ENCODE measurements at places on chromosomes 16 and 17. TPM values are rescaled to one million over a fixed set of nuclear protein-coding genes. Genes with fewer than 3 reads are reported as not detected.
A peak's percentile ranks its signal among the peaks of the same experiment; 100 is the strongest.

Gene FBXW10B
- total RNA-seq, result 8.3 TPM

Gene KCNH6
- total RNA-seq, result 39.4 TPM

Gene NXPH3
- total RNA-seq, result 0.83 TPM

Gene KRT40
- total RNA-seq, result not detected

Gene DHRS7C
- not detected for total RNA-seq

Gene COPZ2
- total RNA-seq, result 27.2 TPM

DNA sequence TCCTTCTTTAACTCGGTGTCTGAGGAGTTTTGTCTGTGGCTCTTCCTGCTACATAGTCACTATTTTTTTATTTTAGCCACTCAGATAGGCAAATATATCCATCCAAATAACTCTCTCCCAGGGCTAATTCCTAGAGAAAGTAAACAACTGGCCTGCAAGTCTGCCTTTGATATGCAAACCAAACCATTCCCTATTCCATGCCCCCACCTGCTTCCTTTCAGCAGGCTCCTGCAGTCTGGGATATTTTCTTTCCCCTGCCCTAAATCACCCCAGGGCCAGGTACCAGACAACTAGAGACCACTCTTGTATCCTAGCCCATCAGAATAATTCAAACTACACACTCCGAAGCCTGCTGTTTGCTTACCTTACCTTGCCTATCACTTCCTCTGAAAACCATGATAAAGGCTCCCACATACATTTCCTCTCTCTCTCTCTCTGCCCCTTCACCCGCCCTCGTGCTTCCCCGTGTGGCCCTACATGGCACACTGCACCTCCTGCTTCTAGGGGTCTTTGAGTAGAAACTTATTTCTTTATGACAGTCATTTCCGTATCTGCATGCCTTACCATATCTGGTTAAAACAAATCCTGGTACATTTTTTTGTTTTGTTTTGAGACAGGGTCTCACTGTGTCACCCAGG lies 8.3 kb downstream of the CD300H start:
- H3K27ac ChIP-seq, result no peak overlapping the region
- H3K4me1 ChIP-seq, result no peaks in the 10 kb centered on the region
- DNase-seq, result no peak

- no peak for DNase-seq
- H3K27ac ChIP-seq, result no peak overlapping the region
- no peaks in the 10 kb centered on the region for H3K36me3 ChIP-seq
- no peaks in the 10 kb centered on the region for H3K4me1 ChIP-seq
- no peak overlapping the region for H3K4me3 ChIP-seq
- H3K27me3 ChIP-seq, result no peaks in the 10 kb centered on the region
These were observed 4.5 kb downstream of the CCL18 start for GRCh38 chr17:36068524-36068923.

DNA sequence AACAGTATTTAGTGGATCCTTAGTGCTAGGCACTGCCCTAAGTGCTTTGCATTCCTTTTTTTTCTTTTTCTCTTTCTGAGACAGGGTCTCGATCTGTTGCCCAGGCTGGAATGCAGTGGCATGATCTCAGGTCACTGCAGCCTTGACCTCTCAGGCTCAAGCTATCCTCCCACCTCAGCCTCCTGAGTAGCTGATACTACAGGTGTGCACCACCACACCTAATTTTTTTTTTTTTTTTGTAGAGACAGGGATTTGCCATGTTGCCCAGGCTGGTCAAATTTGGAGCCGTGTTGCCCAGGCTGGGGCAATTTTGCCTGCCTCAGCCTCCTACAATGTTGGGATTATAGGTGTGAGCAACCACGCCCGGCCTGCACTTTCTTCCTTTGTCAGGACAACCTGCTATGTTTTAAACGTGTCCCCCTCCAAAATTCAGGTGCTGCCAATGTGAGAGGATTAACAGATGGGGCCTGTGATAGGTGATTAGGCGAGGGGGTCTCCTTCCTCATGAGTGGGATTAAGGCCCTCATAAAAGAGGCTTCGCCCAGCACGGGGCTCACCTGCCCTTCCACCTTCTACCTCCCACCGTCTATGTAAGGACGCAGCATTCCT lies 5.4 kb downstream of the NQO1 start:
- H3K27me3 ChIP-seq, result no peaks in the 10 kb centered on the region
- no peak overlapping the region for H3K27ac ChIP-seq
- H3K4me3 ChIP-seq, result no peak overlapping the region

- no peaks in the 10 kb centered on the region for H3K36me3 ChIP-seq
- H3K4me1 ChIP-seq, result no peaks in the 10 kb centered on the region
- H3K27me3 ChIP-seq, result no peaks in the 10 kb centered on the region
These were observed 8.8 kb downstream of the SNRNP25 start for GRCh38 chr16:62283-62967.

- H3K4me3 ChIP-seq, result no peak overlapping the region
- H3K27ac ChIP-seq, result peak overlapping the region; percentile 58
- peaks cover 27% of the 10 kb centered on the region for H3K4me1 ChIP-seq
- DNase-seq, result no peak
These were observed 13.2 kb downstream of the HIC1 start for GRCh38 chr17:2068031-2068518.

GRCh38 chr17:17028878-17029535 lies 13.2 kb upstream of the MPRIP start:
- no peaks in the 10 kb centered on the region for H3K27me3 ChIP-seq
- H3K36me3 ChIP-seq, result no peaks in the 10 kb centered on the region
- DNase-seq, result no peak
- H3K27ac ChIP-seq, result peak overlapping the region; percentile 83
- no peaks in the 10 kb centered on the region for H3K4me1 ChIP-seq

DNA sequence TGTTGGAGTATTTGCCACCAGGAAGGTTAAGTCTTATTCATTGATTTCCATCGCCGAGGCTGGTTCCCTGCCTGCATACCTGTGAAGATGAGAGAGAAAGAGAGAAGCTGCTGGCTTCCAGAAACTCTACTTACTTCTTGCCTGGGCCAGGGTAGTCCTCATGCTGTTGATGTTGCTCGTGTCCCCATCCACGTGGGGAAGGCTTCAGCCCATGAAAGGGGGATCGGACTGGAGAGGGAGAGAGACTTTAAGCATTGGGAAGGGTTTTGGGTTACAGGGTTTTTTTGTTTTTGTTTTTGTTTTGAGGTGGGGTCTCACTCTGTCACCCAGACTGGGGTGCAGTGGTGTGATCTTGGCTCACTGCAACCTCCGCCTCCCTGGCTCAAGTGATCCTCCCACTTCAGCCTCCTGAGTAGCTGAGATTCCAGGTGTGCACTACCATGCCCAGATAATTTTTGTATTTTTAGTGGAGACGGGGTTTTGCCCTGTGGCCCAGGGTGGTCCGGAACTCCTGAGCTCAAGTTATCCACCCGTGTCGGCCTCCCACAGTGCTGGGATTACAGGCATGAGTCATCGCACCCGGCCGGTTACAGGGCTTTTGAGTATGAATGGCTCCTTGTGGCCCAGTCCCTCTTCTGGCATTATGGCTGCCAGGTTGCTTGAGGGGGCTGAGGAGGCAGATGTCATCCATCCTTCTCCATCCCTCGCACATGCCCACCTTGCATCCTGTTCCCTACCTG lies 26.6 kb downstream of the ITGB3 start:
- no peaks in the 10 kb centered on the region for H3K36me3 ChIP-seq
- no peak overlapping the region for H3K4me3 ChIP-seq
- peak overlapping the region; percentile 72 for H3K27ac ChIP-seq
- no peak for DNase-seq
- no peaks in the 10 kb centered on the region for H3K27me3 ChIP-seq

GRCh38 chr16:11211061-11211976 lies 44.7 kb downstream of the SOCS1 start:
- H3K4me3 ChIP-seq, result no peak overlapping the region
- peaks cover under 1% of the 10 kb centered on the region for H3K4me1 ChIP-seq
- no peak overlapping the region for H3K27ac ChIP-seq

GRCh38 chr16:27768651-27769272 lies 218.8 kb downstream of the KATNIP start:
- H3K27me3 ChIP-seq, result no peaks in the 10 kb centered on the region
- DNase-seq, result no peak
- no peak overlapping the region for H3K4me3 ChIP-seq
- H3K27ac ChIP-seq, result no peak overlapping the region
- no peaks in the 10 kb centered on the region for H3K36me3 ChIP-seq

GRCh38 chr17:41063449-41063848 lies 2.2 kb downstream of the KRTAP2-4 start:
- H3K36me3 ChIP-seq, result no peaks in the 10 kb centered on the region
- no peaks in the 10 kb centered on the region for H3K4me1 ChIP-seq
- H3K27me3 ChIP-seq, result no peaks in the 10 kb centered on the region
- no peak for DNase-seq

- no peaks in the 10 kb centered on the region for H3K27me3 ChIP-seq
- no peak for DNase-seq
- H3K27ac ChIP-seq, result no peak overlapping the region
These were observed 31.3 kb downstream of the ASIC2 start for GRCh38 chr17:33261820-33262219.

DNA sequence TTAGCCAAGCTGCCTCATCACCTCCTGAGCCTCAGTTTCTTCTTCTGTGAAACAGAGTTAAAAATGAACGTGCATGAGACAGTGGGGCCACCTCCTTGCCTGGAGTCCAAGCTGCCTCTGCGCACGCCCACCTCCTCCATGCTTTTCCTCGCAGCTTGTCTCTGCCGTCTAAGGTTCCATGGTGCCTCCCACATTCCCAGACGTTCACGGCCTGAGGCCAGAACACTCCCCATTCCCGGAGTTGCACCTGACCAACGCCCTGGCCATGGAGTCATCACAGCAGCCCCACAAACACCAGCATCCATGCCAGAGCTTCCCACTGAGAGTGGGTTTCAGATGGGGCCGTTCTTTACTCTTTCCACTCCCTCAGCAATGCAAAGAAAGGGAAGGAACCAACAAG lies 183.0 kb upstream of the FOXF1 start:
- no peaks in the 10 kb centered on the region for H3K36me3 ChIP-seq
- no peaks in the 10 kb centered on the region for H3K27me3 ChIP-seq
- H3K4me3 ChIP-seq, result no peak overlapping the region
- peaks cover 2% of the 10 kb centered on the region for H3K4me1 ChIP-seq
- DNase-seq, result no peak

GRCh38 chr17:59512844-59513385 lies 52.5 kb upstream of the DHX40 start:
- no peak for DNase-seq
- no peak overlapping the region for H3K27ac ChIP-seq
- no peak overlapping the region for H3K4me3 ChIP-seq
- H3K4me1 ChIP-seq, result no peaks in the 10 kb centered on the region

DNA sequence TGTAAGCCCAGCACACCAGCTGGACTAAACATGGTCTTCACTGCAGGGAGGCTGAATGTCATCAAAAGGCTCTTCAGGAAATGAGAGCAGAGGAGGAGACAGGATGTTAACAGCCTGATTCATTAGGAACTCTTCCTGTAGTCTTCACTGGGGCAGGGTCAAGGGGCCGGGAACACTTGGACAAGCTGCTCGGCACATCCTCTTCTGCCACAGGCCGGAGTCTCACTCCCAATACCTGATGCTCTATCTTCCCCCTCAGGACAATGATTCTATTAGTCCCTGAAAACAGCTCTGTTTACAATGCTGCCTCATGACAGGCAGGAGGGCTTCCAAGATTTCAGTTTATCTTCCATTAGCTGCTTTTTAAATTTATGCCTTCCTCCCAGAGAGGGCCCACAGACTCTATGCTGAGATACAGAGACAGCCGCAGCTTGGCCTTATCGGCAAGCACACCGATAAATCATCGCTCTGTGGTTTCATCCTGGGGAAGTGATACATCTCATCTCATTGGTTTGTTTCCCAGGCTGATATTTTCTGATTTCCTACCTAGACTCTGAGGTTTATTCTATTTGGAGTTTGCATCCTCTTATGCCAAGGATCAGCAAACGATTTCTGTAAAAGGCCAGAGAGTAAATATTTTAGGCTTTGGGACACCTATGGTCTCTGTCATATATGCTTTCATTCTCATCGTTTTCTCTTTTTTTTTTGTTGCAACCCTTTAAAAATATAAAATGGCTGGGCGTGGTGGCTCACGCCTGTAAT lies 214.0 kb upstream of the ASIC2 start:
- no peak overlapping the region for H3K4me3 ChIP-seq
- H3K36me3 ChIP-seq, result no peaks in the 10 kb centered on the region
- no peaks in the 10 kb centered on the region for H3K27me3 ChIP-seq
- no peak overlapping the region for H3K27ac ChIP-seq
- H3K4me1 ChIP-seq, result no peaks in the 10 kb centered on the region

DNA sequence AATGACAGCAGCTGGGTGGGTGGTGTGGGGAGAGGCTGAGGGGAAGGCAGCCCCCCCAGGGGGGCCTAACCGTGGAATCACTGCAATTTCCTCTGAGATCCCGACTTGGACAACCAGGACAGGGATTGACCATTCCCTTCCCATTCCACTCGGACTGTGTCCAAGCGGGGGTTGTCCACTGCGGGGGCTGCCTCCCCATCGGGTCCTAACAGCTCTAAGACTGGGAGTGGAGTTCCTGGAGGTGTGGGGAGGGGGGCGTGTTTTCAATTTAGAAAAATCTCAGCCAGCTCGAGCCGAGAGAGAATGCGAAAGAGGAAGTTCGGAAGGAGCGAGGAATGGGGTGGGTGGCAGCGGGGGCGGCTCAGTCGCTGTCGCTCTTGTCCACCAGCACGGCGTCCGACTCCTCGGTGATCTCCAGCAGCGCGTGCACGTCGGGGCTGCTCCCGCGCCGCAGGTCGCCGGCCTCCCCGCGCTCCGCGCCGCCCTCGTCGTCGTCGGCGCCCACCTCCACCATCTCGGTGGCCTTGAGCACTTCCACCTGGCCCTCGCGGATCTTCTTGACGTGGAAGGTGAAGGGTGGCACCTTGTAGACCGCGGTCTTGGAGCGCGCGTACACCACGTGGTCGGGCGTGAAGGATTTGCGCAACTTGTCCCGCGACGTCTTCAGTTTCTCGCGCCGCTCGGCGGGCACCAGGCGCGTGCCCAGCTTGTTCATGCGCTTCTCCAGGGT lies 16.2 kb upstream of the STAT3 start:
- no peak overlapping the region for H3K27ac ChIP-seq
- peaks cover 9% of the 10 kb centered on the region for H3K36me3 ChIP-seq
- no peak overlapping the region for H3K4me3 ChIP-seq
- no peak for DNase-seq
- peaks cover 56% of the 10 kb centered on the region for H3K4me1 ChIP-seq

DNA sequence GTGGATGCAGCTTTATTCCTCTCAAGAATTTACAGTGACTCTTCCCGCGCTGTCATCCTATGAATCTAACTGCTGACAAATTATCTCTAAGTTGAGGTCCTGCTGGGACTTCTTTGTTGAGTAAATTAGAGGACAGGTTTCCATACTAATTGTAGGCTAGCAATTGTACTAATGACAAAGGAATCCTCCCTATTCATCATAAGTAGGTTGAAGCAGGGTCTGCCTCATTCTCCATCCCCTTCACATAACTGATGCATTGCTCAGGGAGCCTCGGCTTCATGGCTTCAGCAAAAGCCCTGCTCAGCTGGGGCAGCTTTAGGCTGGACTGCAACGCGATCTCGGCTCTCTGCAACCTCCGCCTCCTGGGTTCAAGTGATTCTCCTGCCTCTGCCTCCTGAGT lies 83.1 kb upstream of the IRX6 start:
- no peak overlapping the region for H3K27ac ChIP-seq
- no peaks in the 10 kb centered on the region for H3K36me3 ChIP-seq
- no peaks in the 10 kb centered on the region for H3K27me3 ChIP-seq
- H3K4me3 ChIP-seq, result no peak overlapping the region

- no peak overlapping the region for H3K4me3 ChIP-seq
- no peak for DNase-seq
- no peaks in the 10 kb centered on the region for H3K27me3 ChIP-seq
These were observed 1.1 kb upstream of the TEKT3 start for GRCh38 chr17:15342460-15342859.

GRCh38 chr17:8953156-8953885 lies 12.2 kb downstream of the PIK3R5 start:
- peak overlapping the region; percentile 62 for H3K27ac ChIP-seq
- no peaks in the 10 kb centered on the region for H3K27me3 ChIP-seq
- H3K4me3 ChIP-seq, result no peak overlapping the region
- DNase-seq, result no peak

Data from Peyer's patch (tissue), 4 donors.